Caudate nucleus (tissue), 63 donors: ENCODE measurements at places on chromosomes 13 and 19.
A peak's percentile ranks its signal among the peaks of the same experiment; 100 is the strongest.

- no peak for DNase-seq
Observed at GRCh38 chr19:52533901-52534300, 6.4 kb downstream of the ZNF808 start.

DNA sequence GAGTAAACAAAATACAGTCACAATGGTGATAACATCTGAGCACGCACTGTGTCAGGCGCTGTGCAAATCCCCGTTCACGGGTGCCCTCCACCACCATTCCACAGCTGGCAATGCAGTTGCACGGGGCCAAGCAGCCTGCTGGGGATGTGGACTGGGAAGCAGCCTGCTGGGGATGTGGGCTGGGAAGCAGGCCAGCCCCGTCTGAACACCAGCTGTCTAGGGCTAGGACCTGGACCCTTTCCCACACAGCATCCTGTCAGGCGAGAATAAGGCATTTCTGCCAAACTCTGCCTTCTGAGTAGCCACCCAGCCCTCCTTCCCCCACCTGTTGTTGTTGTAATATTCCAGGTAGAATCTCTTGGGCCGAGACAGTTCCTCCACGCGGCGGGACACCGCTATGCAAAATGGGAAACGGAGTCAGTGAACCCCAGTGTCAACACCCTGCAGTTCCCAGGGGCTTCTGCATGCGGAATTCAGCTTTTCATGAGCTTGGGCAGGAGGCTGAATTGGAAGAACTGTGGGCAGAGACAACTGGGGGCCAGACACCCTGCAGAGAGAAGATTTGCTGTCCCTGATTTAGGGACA is 27.8 kb upstream of the MIER2 start:
- peak; percentile 16 for DNase-seq

DNA sequence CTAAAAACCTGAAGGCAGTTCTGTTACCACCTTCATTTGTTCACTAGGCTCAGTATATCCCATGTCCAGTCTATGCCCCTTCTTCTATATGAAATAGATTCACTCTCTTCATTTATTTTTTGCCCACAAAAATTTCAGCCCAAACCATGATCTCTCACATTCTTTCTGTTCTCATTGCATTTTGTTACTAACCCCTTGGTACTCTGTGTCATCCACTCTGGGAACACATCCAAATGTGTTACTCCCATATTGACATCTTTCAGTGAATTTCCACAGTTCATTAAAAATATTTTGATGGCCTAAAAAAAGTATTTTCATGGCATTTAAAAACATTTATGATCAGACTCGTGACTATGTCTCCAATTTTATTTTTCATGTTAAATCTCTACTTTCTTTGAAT is 378.9 kb downstream of the SLITRK1 start:
- no peak for DNase-seq

DNA sequence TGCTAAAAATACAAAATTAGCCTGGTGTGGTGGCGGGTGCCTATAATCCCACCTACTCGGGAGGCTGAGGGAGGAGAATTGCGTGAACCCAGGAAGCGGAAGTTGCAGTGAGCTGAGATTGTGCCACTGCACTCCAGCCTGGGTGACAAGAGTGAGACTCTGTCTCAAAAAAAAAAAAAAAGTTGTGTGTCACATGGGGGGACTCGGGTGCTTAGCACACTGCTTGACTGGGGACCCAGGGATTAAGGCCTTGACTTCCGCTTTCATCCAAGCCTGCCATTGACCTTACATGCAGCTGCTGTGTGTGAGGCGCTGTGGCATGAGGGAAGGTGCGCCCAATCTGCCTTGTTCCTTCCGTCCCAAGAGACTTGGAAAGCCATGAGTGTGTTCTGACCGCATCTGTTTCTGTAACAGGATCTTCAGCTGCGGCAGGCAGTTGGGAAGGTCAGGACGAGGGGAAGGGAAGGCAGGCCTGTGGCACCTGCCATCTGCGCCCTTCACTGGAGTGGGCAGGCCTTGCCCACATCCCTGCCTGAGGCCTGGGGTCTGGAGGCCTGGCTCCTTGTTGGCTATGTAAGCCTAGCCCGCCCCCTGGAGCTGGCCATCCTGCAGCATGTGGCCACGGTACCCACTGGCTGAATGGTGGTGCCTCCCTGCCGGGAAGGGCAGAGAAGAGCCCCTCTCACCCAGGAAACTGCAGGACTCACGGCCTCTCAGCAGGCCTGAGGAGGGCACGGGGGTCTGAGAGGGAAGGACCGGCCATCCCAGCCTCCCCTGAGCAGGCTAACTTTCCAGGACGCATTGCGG is 23.0 kb downstream of the PPP1R37 start:
- no peak for DNase-seq

- no peak for DNase-seq
Observed at GRCh38 chr19:42538841-42539709, 10.8 kb upstream of the CEACAM1 start.

DNA sequence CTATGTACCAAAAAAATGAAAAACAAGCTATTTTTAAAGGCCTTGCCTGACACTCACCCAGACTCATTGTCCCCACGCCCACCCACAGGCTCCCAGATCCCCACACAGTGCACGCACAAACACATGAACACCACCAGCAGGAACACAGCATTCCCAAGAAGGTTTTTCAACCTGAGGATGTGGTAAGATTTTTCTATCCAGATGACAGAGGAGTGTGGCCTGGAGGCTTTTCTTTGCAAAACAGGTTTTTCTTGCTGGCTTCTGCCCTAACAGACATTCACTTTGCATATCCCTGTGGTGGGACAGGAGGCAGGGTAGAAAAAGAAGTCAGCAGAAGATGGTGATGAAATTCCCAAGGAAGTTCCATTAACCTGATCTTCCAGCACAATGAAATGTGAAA is 97.8 kb downstream of the KLF12 start:
- DNase-seq, result no peak

DNA sequence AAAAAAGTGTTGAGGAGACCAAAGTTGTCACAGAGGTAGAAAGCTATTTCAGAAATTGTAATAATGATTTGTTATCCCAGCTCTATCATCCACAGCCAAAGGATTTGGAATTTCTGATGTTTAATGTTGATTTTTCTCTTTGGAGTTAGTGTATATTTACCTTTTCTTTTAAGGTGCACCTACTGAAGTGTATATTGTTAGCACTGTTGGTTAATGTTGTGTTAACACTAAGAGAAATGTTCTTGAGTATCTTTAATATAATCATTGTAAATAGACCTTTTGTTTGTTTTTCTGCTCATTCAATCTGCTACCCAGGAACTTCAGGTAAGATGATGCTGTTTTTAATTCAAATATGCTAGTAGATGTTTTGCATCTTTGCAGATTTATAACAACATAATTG is 57.5 kb downstream of the ZAR1L start:
- DNase-seq, result no peak

- peak; percentile 76 for DNase-seq
Observed at GRCh38 chr19:23762884-23763711, 4.4 kb upstream of the ZNF681 start.

- DNase-seq, result no peak
Observed at GRCh38 chr13:69856331-69856730, 251.3 kb upstream of the ATXN8OS start.
